Upper lobe of right lung (tissue), 1 donor: ENCODE measurements at places on chromosomes 4 and X. TPM values are rescaled to one million over a fixed set of nuclear protein-coding genes. Genes with fewer than 3 reads are reported as not detected.

SMAD1 gene
- 23.9 TPM for total RNA-seq

HSFX4 gene
- not detected for total RNA-seq

LIMCH1 gene
- 369 TPM for total RNA-seq

SFRP2 gene
- 12.5 TPM for total RNA-seq

ADH7 gene
- not detected for total RNA-seq

DNA sequence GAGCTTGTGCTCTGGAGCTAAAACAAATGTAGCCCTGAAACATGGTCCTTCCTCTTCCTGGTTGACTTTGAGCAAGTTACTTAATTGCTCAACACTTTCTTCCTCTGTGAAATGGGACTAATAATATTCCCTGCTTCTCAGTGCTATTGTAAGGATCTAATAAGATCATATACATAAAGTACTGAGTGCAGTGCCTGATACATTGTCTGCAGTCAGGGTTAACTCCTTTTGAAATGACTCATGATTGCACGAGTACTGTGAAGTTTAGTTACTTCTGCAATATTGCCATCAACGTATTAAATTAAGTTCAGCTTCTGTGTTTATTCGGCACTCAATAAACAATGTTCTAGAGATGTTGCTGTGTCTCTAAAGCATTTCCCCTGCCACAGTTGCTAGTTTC, 91.8 kb upstream of the HPRT1 start:
- DNase-seq = no peak

- no peak for DNase-seq
Measured at GRCh38 chrX:21738950-21739287, 19.0 kb downstream of the SMPX start.
